ENCODE measurements at places on chromosomes 4 and X.

DNA sequence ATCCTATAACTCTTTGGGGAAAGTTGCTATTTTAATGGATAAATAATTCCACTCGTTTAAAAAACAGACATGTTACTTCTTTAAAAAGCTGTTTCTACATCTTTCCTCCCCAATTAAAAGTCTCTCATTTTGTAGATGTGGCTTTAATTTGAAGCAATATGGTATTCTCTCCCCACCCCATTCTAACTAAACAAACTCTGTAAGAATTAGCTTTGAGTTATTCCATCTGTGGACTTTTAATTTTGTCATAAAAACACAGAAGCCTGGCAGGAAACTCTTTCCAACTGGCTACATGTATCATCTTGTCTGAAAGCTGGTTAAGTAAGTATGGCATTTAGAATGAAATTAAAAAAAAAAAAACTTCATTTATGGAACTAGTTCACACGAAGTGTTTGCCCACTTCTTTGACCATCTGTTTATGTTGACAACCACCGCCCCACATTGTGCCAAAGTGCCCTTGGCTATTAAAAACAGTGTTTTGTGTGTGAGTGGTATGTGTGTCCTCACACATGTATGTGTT, 140.3 kb downstream of the NAA11 start:
- DNase-seq, result no peak

DNA sequence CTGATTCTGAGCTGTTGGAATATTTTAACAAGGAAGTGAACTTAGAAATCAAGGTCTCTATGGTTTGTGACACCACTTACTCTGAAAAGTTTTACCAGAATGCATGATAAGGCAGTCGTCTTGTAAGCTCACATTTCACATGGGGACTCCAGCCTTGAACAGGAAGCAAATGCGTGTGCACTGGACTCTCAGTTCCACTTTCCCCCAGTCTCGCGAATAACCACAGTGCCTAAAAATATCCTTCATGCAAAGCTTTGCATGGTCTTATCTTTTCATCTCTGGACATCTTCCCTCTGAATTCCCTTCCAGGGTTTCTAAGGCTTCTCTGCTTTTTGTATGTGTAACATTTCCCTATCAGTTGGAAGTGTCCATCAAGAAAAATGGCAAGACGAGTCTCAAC, 581.8 kb downstream of the NLGN4X start:
- DNase-seq, result no peak

- DNase-seq, result no peak
Observed at GRCh38 chr4:31737419-31737818, 1017.2 kb downstream of the PCDH7 start.

DNA sequence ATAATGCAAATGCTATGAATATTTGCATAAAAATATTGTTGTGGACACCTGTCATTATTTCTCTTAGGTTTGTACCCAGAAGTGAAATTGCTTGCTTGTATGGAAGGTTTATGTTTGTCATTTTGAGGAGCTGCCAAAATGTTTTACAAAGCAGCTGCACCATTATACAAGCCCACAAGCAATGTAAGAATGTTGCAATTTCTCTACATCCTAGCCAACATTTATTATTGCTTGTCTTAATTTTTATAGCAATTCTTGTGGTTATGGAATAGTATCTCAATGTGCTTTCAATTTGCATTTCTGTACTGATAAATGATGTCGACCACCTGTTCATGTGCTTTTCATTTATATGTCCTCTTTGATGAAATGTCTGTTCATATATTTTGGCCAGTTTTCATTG, 18.7 kb upstream of the RBMX start:
- DNase-seq, result no peak

DNA sequence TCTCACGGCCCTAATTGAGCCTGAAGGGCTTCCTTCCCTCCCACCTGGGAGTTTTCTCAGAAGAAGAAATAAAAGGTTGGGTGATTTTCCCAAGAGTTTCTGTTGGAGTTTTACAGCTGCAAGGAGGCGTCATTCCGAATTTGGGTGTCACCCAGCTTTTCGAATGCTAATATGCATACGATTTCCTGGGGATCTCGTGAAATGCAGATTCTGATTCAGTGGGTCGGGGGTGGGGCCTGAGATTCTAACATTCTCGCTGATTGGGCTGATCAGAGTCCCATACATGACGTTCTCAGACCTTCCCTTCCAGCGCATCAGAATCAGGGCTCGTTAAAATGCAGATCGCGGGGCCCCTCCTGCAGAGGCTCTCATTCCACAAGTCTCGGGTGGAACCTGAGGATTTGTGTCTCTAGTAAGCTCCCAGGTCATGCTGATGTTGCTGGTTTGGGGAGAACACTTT, 125.8 kb upstream of the STX18 start:
- no peak for DNase-seq

- no peak for DNase-seq
Observed at GRCh38 chrX:77085372-77085771, 361.8 kb upstream of the FGF16 start.

GRCh38 chr4:29259556-29259955, 1460.6 kb upstream of the PCDH7 start:
- DNase-seq, result no peak

- DNase-seq, result no peak
Observed at GRCh38 chr4:39484582-39485272, 25.9 kb downstream of the LIAS start.

DNA sequence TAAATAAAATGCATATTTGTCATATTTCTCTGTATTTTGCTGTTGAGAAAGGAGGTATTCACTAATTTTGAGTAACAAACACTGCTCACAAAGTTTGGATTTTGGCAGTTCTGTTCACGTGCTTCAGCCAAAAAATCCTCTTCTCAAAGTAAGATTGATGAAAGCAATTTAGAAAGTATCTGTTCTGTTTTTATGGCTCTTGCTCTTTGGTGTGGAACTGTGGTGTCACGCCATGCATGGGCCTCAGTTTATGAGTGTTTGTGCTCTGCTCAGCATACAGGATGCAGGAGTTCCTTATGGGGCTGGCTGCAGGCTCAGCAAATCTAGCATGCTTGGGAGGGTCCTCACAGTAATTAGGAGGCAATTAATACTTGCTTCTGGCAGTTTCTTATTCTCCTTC, 3.3 kb downstream of the HTT start:
- DNase-seq, result no peak

- DNase-seq, result peak; percentile 86
Observed at GRCh38 chr4:140861359-140862176, 105.4 kb upstream of the TBC1D9 start.

GRCh38 chrX:110734894-110735541, 60.6 kb downstream of the CHRDL1 start:
- DNase-seq, result no peak

DNA sequence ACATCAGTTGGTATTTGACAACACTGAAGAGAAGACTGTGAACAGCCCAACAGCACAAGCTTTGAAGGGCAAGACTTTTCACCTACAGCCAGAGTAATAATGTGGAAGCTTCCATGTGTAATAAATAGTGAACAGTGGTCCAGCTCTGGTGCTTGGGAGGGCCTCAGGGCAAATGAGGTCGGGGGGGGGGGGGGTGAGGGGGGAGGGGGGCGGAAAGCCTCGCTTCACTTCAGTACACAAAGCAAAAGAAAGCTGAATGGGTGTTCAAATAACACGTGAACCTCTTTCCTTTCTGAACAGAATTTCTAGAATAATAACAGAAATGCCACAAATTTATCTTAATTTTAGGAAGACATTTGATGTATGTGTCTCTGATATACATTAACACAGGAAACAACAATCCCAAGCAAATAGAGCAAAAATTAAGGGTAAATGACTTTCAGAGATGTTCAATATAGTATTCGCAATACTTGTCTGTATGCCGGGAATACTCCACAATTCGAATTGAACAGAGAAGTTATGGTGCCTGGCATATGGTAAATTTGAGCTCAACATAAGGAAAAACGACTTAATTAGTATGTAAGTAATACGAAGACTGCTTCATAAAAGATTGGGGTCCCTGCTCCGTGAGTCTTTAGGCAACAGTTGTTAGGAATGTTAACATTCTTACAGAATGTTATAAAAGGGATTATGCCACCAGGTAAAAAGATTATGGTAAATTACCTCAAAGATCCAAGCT, 92.6 kb downstream of the FRYL start:
- no peak for DNase-seq

- no peak for DNase-seq
Observed at GRCh38 chr4:453267-453666, 45.7 kb downstream of the ZNF721 start.

- DNase-seq, result peak; percentile 63
Observed at GRCh38 chr4:6331018-6331417, 61.4 kb downstream of the WFS1 start.

GRCh38 chrX:34875204-34875603, 67.4 kb upstream of the FAM47B start:
- no peak for DNase-seq

GRCh38 chr4:157992038-157992705, 180.7 kb downstream of the GASK1B start:
- peak; percentile 49 for DNase-seq

DNA sequence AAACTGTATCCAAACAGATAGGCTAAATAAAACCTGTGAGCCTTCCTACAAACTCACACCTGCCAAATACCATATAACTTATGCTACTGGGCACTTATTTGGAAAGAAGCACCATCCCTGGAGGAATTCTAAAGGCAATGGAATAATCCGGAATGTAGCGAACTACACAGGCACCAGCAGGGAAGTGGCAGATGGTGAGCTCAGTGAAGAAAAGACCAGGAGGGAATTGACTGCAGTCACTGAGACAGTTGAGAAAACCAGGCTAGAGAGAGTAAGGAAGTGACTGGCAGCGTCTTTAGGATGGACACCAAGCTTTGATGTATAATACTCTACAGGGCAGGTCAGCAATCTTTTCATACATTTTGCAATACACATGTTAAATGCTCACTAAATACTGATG, 16.3 kb downstream of the NDNF start:
- DNase-seq, result no peak

DNA sequence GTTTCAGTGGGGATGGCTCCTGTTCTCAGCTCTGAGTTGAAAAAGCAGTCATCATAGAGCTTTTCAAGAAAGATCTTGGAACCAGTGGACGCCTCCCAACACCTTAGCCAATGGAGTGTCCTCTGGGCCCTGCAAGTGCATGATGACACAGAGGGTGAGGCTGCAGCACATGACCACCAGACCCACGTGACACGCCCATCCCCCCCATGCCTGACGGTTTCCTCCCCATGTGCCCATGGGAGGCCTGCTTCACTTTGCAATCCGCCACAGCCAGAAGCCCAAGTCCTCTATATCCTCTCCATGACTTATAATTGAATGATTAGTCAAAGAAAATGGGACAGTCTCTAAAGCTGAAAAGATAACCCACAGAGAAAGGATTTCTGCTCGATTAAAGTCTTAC, 187.0 kb downstream of the AFAP1 start:
- no peak for DNase-seq

DNA sequence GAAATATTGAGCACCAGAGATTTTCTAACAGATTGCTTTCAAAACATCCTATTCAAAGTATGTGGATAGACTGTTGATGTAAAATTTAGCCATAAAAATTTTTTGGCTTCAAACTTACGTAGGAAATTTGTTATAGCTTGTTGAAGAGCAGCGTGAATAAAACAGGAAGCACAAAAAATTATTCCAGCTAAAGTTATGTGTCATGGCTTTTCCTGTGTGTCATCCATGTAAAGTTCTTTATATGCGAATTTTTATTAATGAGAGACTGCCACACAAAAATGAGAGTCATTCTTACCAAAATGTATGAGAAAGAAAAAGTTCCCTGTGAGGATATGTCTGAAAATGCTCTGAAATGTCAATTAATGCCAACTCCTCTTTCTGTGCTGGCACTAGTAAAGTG, 19.5 kb downstream of the EPGN start:
- no peak for DNase-seq

DNA sequence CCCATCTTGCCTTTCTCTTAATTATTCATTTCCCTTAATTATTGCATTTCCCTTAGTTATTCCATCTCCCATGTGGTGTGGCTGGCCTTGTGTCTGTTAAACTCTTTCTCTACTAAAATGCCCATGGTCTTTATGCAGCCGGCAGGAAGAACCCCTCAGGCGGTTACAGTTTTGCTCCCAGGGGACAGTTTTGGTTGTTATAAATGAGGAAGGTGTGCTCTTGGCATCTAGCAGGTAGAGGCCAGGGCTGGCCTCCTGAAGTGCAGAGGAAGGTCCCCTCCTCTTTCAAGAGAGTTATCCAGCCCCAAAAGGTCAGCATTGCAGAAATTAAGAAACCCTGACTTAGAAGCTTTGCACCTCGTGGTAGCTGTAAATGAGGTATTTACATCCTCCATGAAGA, 18.0 kb downstream of the TBL1X start:
- DNase-seq, result no peak

GRCh38 chr4:72568959-72569718, at the start of gene ADAMTS3:
TSS of gene ADAMTS3 (minus strand) at chr4:72569221. CDS start at chr4:72568762, 459 bp downstream.
- DNase-seq, result no peak

GRCh38 chr4:177555007-177555574, 112.9 kb upstream of the AGA start:
- DNase-seq, result peak; percentile 20

DNA sequence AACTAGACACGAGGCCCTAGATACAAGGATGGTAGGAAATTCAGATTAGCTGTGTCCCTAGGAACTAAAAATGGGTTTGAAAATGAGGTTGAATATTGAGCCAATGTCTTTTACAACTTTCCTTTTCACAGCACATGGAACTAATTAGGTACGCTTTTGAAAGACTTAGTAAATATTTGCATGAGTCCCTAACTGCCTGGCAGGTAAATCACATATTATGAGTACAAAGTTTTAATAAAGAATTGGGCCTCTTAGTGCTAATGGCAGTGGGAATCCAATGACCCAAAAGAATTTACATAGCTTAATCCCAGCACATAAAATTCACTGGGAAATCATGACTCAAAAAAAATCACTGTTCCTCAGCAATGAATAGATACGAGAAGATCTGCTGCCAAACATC, 16.8 kb downstream of the MUC7 start:
- no peak for DNase-seq

DNA sequence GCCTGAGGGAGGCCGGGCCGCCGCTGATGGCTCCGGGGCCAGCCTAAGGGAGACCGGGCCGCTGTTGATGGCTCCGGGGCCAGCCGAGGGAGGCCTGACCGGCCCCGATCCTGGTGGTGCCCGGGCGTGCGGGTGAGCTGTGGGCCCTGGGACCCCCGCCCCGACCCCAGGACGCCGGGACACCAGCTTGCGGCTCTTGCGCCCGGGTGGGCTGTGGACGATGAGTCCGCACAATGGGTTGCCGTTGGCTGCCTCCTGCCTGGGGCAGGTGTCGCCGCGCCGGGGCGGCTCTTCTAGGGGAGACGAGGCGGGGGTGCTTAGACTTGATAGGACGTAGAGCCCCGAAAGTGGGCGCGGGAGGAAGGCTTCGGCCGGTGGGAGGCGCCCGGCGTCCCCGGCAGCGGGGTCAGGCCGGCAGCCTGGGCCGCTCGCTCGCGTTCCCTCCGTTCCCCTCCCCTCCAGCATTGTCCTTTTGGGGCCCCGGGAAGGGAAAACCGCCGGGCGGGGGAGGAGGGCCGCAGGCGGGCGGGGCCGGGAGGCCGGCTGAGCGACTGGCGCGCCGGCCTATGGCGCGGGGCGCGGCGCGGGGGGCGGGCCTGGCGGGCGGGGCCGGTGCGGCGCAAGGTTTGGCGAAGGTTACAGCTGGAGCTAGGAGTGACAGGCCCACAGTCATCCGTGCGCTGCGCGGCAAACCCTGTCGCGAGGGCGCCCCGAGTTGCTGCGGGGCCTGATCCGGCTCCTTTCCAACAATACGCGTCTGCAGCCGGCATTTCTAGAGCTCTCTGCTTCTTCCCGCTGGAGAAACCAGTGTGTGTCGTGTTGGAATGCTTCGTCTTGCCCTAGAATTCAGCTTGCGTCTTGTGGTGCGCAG, 819 bp downstream of the KIAA0232 start:
- peak; percentile 57 for DNase-seq
